ENCODE measurements at places on chromosomes 3 and 15.

GRCh38 chr3:66418475-66418931, 82.3 kb downstream of the LRIG1 start:
- no peak for DNase-seq

- no peak for DNase-seq
Observed at GRCh38 chr3:28122227-28122626, 119.2 kb upstream of the CMC1 start.

DNA sequence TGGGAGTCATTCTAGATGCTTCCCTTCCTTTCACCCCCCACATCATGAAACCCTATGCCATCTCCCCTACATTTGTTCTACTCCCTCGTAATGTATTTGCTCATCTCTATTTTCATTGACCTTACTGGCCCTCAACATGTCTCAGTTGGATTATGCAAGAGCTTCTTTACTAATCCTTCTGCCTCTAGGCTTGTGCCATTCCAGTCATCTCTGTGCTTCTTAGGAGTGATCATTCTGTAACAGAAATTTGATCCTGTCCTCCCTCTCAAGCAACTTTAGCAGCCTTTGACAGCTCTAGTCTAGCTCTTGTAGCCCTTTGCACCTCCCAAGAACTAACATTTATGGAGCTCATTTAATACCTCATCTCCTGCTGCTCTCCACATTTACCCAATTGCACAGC, 64.7 kb downstream of the ISL2 start:
- DNase-seq = no peak

DNA sequence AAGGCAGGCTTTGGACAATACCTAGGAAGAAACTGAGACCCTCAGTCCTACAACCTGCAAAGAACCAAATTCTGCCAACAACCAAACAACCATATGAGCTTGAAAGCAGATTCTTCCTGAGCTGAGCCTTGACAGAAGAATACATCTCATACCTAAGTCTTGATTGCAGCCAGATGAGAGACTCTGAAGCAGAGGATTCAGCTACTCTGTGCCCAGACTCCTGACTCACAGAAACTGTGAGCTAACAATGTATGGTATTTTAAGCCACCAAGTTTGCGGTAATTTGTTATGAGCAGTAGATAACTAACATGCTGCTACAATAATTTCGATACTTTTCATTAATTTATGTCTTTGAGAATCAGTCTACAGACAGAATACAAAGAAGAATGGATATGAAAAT, 325.1 kb upstream of the CBLB start:
- DNase-seq = no peak

- no peak for DNase-seq
Observed at GRCh38 chr15:79025201-79025600, 65.4 kb downstream of the RASGRF1 start.

DNA sequence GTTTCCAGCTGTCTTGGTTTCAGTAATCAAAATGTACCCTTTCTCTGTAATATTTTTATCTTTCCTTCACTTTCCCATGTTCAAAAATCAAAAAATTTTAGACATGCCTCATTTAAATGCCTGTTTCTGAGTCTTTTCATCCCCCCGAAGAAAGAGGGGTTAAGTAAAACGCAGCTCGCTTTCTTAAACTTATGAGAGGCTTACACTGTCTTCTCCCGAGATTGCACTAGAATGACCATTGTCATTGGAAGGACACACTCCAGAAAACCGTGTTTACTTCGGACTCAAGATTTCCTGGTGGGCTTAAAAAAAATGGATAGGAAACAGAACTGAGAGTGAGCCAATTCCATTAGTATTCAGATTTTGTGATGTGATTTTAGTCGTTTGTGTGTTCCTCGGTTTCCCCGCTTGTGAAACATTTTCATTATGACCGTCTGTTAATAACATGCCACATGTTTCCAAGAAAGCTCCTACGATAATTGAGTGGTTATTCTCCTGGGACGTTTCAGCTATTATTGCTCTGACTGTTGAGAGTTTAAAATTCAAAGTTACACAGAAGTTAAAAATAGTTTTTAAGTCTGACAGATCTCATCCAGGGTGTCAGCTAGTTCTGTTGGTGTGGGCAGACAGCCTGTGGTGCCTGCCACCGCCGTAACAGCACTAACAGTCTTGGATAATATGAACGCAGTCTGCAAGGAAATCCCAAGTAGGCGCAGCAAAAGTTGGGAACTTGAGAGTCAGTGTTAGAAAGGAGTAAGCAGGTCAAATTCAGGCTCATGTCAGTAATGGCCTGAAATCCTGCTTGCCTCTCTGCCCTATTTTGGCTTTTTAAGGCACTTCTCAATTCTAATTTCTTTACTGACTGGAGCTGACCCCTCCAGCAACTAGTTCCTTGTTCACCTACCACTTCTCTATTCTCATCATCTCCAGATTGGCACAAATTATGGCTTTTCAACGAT, 1.5 kb downstream of the CRYBG3 start:
- DNase-seq = no peak

DNA sequence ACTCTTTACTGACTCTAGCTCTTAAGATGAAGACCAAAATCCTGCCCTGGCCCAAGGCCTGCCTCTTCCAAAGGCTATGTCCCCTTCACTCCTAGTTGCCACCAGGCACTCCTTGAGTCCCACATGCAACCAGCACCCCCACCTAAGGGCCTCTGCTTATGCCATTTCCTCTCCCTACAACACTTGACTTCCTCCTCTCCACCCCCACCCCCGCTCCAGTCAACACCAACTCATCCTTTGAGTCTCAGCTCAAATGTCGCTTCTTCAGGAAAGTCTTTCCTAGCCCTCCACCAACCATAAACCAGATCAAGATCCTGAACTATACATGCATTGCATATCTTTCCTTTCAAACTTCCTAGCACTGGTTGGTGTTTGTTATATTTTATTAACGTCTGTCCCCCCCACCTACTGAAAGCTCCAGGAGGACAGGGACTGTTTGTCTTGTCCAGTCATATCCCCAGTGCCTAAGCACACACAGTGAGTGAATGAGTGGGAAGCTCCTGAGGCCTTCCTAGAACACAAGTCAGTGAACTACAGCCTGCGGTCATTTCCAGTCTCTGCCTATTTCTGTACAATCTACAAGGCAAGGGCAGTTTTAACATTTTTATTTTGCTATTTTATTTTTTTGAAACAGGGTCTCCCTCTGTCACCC, 7.3 kb downstream of the TBC1D2B start:
- DNase-seq = no peak

- DNase-seq = no peak
Observed at GRCh38 chr15:38536201-38536676, 28.4 kb downstream of the RASGRP1 start.

- no peak for DNase-seq
Observed at GRCh38 chr3:127144631-127145030, 48.3 kb upstream of the PRR23E start.

DNA sequence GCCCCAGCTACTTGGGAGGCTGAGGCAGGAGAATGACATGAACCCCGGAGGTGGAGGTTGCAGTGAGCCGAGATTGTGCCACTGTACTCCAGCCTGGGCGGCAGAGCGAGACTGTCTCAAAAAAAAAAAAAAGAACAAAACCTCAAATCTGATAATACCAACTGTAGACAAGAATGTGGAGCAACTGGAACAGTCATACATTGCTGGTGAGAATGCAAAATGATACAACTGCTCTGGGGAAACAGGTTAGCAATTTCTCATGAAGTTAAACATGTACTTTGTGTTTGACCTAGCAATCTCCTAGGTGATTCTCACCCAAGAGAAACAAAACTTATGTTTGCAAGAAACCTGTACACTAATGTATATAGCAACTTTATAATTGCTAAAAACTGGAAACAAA, 4.4 kb upstream of the VHL start:
- no peak for DNase-seq

DNA sequence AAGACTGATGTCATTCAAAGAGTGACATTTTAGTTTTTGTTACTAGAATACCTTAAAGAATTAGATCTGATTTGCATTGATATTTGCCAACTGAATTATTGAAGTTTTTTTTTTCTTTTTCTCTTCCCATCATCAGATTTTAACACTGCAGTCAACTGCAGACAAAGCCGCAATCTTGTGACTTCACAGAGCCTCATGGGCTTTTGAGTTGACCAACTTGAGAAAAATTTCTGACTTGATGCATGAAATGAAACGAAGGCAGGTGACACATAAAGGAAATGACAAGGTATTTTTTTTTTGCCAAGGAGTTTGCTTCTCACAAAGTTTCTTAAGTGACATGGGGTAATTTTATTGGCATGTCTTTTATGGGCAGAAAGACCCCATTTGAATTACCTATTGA, 383.7 kb downstream of the GAP43 start:
- DNase-seq = no peak

DNA sequence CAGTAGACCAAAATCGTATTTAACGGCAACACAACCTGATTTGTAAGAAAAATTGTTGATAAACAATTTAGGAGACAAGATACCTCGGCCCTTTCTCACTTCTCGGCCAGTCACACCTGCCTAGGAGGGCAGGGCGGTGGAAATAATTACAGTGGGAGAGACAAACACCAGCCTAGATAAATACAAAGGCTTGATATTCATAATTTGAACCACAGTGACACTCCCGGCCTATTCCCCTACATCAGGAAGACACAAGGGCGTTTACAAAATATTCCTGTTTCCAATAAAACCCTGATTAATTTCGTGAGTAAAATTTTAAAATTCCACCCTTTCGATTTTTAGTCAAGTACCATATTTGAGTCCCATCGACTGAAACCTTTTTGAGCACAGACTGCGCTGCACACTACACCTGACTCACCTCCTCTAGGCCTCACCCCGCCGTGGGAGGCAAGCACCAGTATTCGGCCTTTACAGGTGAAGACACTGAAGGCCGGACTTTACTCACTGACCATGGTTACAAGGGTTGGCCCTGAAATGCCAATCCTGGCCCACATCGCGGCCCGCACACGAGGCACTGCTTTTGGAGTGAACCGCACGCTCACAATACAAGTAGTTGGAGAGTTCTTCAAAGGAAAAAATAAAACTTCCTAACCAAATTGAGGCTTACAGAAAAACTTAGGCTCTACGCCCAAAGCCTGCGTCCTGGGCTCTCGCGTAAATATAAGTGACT, 794 bp downstream of the ARPP19 start:
- no peak for DNase-seq

DNA sequence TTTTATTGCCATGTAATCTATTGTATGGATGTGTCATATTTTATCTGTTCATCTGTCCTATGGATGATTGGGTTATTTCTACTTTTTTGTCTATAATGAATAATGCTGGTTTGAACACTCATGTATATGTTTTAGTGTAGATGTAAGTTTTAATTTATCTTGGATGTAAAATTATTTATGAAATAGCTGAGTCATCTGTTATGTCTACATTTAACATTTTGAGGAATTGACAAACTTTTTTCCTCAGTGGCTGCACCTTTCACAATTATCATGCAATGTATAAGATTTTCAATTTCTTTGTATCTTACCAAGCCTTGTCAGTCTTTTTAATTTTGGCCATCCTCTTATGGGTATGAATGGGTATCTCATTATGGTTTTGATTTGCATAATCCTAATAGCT, 666.4 kb downstream of the DIPK2A start:
- DNase-seq = no peak

- DNase-seq = no peak
Observed at GRCh38 chr15:64740311-64741170, 34.8 kb downstream of the RBPMS2 start.

DNA sequence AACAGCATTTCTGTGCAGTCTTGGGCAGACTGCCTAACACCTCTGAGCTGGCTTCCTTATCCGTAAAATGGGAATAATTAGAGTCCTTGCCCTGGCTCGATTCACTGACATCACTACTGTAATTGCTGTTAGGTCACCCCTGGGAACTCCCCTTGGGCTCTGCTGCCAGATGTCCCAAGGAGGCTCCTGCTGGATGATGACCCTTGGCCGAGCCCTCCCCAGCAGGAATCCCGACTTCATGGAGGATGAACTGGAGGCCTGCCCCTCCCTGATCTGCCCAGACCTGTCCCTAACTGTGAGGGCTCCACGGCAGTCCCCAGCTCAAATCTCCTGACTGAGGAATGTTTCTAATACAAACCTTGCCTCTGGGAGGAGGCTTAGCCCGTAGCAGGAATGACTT, 18.0 kb downstream of the ESYT3 start:
- DNase-seq = no peak

- no peak for DNase-seq
Observed at GRCh38 chr3:151166161-151166560, 36.9 kb downstream of the GPR171 start.

GRCh38 chr15:72562878-72563277, 88.7 kb downstream of the ARIH1 start:
- DNase-seq = no peak

DNA sequence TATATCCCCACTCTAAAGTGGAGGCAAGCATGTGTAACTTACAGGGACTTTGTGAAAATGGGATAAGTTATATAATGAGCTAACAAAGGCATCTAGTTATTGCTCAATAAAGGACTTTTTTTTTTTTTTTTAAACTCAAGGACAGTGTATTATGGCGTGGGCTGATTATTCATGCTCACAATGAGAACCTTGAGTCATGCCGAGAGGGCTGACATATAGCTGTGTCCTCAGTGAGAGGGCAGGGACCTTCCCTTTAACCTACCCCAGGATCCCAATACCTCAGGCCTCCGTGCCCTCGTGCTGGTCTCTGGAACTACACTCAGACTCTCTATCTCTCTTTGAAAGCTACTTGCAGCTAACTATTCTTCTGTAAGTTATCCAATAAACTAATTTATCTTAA, 319.9 kb upstream of the ICE2 start:
- DNase-seq = no peak

DNA sequence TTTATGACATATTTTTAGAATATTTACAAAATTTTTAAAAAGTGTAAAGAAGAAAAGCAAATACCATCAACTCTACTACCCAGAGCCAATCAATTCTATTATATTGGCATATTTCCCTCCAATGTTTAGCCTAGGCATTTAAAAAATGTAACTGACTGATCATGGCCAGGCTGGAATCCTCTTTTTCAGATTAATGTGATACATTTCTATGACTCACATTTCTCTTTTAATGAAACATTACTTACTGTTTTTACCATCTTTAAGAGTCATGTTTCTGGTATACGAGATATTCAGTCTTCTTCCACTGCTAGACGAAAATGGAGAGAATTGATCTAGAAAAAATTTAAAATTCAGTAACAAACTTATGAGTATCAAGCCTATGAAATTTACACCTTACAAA, 53.4 kb upstream of the DCUN1D1 start:
- DNase-seq = no peak

DNA sequence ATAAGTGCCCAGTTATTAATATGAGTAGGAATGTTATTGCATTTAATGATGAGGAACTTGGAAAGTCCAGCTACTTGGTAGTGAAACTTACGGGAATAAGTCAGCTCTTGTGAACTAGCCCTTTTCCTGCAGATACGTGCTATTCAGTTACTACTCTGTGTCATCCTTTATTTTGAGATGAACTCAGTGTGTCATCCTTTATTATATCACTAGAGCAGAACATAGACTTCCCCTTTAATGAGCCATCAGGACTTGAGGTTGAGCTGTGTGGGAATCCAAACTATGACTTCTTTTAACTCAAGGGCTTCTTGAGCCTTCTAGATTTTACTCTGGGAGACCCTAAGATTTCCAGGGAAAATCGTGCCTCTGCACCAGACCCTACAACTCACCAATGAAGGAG, 3.6 kb downstream of the ACTC1 start:
- no peak for DNase-seq

GRCh38 chr15:63877713-63878271, 44.0 kb upstream of the HERC1 start:
- no peak for DNase-seq

GRCh38 chr15:31439328-31439727, 112.7 kb downstream of the KLF13 start:
- peak; percentile 60 for DNase-seq

Data from H1 (cell line).